ENCODE measurements at places on chromosomes 2 and 18.

DNA sequence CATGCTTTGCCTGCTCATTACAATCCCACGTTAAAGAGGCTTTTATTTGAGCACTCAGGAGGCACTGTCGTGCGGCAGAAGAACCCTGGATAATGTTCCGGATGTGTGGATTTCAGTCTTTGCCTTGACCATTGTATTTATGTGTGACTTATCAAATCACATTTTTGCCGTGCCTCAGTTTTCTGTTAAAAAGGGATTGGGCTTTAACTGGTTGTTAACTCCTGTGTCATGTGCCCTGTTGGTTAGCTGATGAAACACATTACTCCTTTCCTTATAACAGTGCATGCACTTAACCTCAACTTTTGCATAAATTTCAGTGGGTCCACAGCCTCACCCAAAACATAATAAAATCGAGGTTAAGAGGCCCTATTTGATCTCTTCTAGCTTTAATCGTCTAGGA is 52.7 kb downstream of the NAB1 start:
- no peak for DNase-seq

DNA sequence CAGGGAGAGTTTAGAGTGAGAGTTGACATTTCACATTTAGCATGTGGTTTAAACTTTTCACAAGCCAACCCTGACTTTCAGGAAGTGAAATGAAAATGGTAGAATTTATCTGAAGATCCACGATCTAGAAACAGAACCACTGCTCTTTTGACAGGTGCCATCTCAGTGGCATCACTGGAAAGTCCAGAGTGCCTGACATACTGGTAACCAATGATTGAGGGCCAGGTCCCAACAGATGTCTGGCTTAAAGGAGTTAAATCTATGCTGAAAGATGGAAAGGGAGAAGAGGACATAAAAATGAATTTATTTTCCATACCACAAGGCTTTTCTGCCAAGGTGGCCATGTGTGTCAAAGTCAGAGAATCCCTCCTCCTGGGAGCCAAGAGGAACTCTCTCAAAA is 2.7 kb downstream of the IL36G start:
- no peak for DNase-seq

- no peak for DNase-seq
Observed at GRCh38 chr2:37711308-37711731, 39.9 kb upstream of the CDC42EP3 start.

- DNase-seq = no peak
Observed at GRCh38 chr2:100207411-100207885, 65.1 kb upstream of the AFF3 start.

DNA sequence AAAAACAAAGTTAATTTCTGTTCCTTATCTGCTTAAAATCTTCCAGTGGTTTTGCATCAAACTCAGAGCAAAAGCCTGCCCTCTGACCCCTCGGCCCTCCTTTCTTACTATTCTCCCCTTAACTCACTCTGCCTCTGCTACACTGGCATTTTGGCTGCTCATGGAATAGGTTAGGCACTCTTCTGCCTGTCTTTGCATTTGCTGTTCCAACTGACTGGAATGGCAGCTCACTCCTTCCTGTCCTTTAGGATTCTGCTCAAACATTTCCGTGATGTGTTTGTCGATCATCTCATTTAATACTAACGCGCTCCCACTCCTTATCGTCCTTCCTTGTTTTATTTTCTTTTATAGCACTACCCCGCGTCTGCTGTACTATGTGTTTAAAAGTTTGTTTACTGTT is 815 bp downstream of the CEBPZ start:
- no peak for DNase-seq

- DNase-seq = no peak
Observed at GRCh38 chr2:190528521-190529001, 6.0 kb downstream of the NEMP2 start.

- DNase-seq = no peak
Observed at GRCh38 chr2:238987352-238987981, 139.6 kb downstream of the TWIST2 start.

GRCh38 chr2:101571951-101572350 is 97.0 kb upstream of the RFX8 start:
- no peak for DNase-seq

DNA sequence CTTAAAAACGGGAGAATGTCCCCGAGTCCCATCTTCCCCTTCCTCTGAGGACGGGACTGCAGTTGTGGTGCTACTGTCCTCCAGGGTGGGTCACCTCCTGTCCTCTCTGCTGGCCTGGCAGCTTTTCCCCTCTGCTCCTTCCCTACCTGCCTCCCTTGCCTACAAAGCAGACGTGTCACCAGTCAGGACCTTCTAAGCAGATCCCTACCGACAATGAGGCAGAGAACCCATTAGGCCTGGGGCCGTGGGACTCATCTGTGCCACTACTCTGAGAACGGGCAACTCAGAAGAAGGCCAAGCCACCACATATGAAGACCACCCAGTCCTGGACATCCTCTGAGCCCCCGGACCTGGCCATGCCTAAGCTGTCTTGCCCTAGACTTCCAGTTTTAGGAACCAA is 103.0 kb upstream of the TEX51 start:
- DNase-seq = no peak

DNA sequence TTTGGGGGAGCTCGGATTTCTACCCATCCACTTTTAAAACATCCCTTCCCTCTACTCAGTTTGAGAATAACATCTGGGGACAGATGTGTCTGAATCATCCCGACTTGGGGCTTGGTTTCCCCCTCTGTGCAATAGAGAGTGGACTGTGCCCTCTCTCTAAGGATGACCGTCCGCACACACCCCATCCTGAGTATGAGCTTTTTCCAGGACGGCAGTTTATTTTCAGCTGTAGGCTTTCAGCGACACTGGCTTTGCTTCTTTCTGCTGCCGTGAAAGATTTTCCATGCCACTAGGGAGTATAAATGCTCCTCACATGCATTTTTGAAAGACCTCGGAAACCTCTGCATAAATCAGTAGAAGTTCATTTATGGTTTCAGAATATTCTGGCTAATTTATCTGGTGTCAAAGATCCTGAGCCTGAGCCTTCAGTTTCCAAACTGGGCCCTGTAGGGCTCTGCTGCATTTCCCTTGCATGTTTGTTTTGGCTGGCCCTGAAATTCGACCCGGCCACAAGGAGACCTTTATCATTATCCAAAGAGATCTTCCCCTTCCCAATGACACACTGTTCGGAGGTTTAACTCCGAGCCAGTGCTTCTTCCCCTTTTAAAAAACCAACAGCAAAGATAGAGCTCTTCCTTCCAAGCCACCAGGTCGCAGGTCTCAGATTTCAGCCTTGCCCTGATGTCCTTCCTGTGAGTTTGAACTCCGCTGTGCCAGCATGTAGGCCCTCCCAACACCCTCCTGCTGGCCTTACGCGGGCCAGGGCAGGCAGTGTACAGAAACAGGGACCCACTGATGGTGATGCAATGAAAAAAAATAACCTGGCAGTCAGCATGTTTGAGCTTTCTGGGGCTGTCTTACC is 53.3 kb downstream of the FECH start:
- DNase-seq = no peak

DNA sequence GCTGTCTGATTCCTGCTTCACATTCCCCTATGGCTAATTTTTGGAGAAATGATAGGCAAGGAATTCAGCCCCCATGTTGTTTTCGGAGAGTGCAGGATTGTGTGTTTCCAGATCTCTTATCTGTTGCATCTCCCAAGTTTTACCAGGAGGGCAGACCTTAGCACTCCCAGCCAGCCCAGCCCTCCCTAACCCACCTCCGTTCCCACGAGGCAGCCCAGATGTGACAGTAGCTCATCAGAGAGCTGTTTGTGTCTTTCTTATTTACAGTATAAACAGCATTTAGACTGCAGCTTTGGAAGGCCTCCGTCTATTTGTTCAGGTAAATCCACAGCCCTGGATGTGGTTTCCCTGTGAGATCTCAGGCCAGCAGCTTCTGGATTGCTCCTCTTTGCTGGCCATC is 91.6 kb downstream of the THNSL2 start:
- DNase-seq = no peak

DNA sequence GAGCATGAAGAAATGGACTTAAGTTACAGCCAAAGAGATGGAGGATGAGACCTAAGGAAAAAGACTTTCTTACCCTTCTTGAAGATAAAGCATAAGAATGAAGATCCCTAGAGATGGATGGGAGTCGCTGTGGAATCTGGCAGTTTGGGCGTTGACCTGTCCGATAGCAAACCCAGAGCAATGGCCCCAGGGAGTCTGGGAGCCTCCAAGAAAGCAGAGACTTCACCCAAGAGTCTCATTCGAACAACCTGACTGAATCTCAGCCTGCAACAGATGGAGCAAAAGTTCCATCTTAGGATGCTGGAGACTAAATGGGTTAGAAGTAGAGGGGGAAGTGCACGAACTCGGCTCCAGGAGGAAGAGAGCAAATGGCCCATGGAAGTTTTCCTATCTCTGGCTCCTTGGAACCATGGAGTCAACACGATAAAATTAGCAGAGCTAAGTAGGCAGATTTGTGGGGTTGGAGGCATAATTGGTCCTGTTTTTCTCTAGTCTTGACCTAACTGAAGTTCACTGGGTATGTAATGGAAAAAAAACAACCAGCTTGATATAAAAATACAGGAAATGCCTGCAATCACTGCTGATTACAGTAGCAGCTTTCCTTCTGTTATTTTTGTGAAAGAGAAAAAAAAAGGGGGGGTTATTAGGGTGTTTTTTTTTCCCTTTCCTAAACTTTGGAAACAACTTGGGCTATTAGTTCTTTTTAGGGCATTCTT is 178.4 kb upstream of the EPAS1 start:
- no peak for DNase-seq

GRCh38 chr2:30710016-30710415 is 97.2 kb downstream of the CAPN13 start:
- no peak for DNase-seq

DNA sequence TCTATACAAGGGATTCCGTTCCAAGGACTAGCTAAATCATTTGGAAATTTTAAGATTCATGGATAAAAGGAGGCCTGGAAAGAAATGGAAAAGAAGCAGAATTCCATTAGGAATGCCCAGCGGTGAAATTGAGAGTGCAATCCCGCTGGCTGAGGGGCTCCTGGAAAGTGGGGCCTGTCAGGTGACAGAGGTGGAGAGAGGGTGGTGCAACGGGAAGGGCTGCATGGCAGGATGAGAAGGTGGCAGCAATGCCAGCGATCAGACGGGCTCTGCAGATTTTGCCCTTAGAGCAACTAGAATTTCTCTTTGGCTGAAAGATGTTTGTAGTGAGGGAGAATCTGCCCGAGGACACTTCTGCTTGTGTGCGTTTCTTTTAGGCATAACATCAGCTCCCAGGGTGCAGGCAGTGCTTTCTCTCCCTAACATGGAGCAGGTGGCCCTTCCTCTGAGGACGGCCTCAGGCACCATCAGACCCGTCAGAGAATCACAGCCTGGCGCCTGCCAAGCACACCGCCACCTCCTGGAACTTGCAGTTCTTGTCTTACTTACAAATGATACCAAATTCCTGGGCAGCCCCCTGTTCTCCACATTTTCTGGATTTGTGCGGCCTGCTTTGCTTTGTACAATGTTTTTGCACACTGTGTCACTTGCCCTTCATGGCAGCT is 261.6 kb downstream of the NDUFA10 start:
- no peak for DNase-seq

DNA sequence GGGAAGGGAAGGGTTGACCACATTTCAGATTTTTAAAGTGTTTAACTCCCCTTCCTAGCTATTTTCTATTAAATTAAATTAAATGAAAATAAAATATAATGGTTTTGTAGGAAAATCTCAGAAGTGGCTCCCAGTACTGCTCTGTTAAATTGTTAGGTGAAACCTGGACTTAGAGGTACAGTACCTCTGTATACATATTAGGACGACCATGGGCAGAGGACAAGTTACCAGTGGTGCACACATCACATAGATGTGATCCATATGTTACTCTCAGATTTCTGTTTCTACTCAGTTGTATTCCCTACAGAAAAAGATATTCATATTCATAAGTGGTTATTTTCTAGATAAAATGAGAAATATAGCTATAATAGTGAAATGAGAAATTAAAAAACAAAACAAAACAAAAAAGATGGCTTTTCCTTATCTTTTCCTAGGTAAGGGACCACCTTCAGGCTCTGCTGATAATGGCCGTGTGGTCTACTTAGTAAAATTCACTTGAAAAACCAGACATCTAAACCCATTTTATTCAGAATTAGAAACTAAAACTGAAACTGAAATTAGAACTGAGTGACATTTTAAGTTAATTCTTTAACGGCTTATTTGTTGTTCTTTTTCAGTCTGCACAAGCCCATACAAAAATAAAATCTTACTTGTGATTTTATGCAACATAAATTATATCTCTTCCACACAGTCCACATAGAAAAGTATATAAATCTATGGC is 832.5 kb upstream of the CHAC2 start:
- DNase-seq = no peak

DNA sequence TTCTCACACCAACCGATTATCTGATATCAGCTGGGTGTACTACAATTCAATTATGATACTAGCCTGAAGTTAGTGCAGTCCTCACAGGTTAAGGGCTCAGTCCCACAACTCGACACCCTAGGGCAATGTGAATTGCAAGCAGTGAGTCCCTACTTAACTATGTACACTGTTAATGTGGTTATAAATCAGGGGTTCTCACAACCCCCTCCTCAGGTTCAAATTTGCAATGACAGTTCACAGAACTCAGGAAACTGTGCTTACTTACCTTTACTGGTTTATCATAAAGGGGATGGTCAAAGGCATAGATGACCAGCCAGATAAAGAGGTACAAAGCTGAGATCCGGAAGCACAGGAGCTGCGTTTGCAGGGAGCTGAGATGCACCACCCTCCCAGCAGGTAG is 1379.1 kb upstream of the CDH2 start:
- no peak for DNase-seq

GRCh38 chr2:121309801-121310200 is 24.8 kb upstream of the TFCP2L1 start:
- no peak for DNase-seq

DNA sequence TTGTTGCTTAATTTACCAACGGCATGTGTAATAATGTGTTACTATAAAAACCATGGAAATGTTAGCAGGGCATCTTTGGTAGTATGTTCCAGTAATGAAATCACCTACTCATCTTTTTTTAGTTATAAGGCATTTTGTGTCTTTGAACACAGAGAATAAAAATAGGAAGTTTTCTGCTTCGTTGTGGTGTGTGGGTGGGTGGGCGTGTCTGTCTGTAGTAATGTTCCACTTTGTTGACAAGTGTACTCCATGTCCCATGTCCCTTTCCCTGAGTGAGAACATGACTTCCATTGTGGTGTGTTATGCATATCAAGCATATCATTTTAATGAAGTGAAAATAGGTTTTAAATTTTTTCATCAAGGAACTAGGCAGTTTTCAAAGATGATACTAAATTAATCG is 149.3 kb downstream of the VWC2L start:
- no peak for DNase-seq

DNA sequence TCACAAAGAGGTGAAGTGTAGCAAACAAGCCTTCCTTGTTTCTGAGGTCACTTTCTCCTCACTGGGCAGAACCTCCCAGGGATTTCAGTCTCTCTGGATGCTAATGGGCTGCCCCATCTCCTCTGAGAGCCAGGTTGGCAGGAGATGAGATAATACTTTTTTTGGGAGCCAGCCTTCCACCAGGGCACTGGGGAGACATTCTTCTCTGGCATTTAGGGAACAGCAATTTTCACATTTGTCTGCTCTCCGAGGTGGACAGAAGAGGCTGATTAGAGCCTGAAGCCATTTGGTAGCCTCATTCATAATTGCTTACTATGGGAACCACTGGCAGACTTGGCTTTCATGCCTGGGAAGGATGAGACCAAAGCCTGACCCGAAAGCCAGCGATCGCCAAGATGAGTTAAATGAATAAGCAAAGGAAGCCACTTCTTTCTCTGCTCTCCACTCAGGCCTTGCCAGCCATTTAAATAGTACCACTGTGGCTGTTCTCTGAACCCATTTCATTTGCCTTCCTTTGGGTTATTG is 70.1 kb downstream of the NRP2 start:
- no peak for DNase-seq

Data from D721Med (cell line).